Eye (tissue), 1 donor: ENCODE measurements at places on chromosomes 11 and 22.

DNA sequence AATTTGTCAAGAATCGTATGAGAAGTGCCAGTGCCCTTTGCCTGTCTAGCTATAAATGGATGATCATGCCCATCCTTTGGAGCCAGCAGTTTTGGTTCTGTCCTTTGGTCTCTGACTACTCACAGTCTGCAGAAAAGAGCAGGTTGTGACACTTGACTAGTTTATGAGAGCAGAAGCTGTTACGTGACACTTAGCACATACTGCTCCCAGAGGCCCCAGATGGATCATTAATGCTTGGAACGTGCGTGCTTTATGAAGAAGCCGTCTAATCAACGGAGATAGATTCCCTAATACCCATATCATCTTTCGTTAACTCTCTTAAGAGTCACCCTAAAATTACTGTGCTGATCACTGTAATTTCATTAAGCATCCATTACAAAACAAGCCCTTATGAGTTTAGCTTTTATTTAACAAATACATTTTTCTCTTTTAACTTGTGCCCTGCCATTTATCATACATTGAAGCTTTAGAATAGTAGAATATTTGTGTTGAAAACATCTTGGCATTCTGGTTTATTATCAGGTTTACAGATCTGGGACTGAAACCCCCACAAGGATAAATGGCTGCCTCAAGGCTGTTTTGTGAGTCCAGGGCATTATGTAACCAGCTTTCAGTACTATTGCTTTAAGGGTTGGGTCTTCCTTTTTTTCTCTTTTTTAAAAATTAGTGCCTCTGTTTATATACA is 47.0 kb upstream of the ADORA2A start:
- peak; percentile 30 for DNase-seq

- no peak for DNase-seq
Measured at GRCh38 chr22:46740910-46741780, 3.1 kb upstream of the CERK start.

- peak; percentile 50 for DNase-seq
Measured at GRCh38 chr11:69364921-69365320, 71.0 kb downstream of the MYEOV start.

DNA sequence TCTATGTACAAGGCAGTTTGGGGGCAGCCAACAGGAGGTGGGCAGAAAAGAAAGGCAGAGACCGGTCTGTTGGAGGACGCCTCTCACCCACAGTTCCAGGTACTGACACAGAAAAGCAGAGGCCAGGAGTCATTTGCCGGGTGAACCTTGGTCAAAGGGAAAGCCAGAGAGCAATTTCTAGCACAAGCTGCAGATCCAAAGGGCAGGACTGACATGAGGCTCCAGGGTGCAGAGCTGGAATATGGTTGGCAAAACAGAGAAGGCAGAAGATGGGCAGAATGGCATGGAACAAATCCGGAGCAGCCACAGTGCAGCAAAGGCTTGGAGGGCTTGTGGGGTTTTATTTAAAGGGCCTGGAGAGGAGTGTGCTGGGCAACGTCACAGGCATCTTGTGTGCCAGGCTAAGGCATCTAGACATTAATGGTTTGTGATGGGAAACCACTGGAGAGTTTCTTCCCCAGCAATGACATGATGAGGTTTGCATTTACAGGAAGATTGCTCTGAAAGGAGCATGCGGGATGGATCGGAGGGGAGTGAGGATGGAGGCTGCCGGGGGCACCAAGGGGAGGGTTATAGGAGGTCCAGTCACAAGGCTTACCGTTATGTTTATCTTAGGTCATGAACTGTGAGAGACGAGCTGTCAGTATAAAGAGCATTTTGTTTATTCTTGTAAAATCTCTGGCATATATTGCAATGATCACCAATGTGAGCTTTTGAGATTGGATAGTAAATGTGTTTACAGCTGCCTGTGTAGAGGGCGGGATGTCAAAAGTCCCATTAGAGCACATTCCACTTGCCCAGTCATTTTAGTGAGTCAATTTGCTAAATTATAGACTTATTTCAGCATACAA is 5.7 kb upstream of the MMP20 start:
- DNase-seq = peak; percentile 79

GRCh38 chr22:38981005-38981991 is 849 bp upstream of the APOBEC3B start:
- DNase-seq = peak; percentile 63

GRCh38 chr11:72546866-72547265 is 112.5 kb upstream of the CLPB start:
- DNase-seq = peak; percentile 41

- DNase-seq = no peak
Measured at GRCh38 chr11:68651208-68651984, 32.9 kb upstream of the GAL start.

- no peak for DNase-seq
Measured at GRCh38 chr11:66052664-66052982, 459 bp downstream of the SF3B2 start.

- DNase-seq = no peak
Measured at GRCh38 chr11:70454197-70454767, 56.0 kb downstream of the CTTN start.

DNA sequence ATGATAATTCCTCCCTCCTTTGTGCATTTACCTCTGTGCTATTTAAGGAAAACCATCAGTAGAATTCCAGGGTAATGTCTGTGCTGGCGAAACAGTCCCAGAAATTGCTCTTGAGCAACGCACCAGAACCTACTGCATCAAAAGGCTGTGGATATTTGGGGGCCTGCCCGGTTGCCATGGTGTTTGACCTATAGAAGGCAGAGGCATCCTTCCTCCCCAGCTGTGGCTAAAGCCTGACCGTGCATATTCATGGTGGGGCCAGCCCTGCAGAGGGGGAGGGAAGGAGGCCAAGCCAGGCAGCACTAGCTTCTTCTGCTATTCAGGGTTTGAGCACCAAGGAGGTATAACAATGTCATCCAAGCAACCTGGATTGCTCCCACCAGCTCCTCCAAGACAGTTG is 215.0 kb upstream of the E2F8 start:
- no peak for DNase-seq

DNA sequence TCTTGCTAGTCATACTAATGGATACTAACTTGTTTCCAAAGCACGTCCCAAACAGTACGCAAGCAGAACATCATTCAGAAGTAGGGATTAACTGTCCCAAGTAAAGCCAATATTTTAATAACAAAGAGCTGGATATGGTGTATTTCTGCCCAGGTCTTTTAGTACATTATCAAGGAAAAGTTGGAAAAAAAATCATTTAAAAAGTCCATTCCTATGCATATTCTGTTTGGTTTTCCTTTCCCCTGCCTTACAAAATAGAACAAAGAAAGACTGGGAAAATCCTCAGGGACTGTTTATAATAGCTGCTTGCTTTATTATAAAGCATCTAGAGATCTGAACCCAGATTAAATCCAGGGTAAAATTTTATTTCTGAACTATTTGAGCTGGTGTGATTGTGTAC is 83.9 kb downstream of the UVRAG start:
- DNase-seq = no peak

GRCh38 chr11:77503006-77503405 is 29.1 kb upstream of the PAK1 start:
- no peak for DNase-seq

GRCh38 chr11:57444362-57445121 is 15.8 kb upstream of the RTN4RL2 start:
- no peak for DNase-seq
